ENCODE measurements at places on chromosomes 6 and 20.

DNA sequence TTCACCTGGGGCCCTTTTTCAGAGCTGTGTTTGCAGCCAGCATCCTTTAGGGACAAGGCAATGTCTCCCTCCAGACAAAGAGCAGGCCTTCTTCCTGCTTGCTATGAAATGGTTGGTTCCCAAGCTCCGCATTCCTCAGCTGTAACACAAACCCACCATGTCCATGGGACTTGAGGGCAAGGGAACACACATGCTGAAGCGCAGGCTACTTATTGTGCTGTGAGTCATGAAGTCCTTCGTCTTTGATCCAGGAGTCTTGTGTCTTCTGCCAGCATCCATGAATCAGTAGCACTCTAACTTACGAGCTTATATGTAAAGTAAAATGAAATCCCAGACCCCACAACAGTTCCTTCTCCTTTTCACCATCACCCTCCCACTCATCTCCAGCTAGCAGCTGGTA lies 59.0 kb downstream of the ANKRD60 start:
- DNase-seq, result no peak

DNA sequence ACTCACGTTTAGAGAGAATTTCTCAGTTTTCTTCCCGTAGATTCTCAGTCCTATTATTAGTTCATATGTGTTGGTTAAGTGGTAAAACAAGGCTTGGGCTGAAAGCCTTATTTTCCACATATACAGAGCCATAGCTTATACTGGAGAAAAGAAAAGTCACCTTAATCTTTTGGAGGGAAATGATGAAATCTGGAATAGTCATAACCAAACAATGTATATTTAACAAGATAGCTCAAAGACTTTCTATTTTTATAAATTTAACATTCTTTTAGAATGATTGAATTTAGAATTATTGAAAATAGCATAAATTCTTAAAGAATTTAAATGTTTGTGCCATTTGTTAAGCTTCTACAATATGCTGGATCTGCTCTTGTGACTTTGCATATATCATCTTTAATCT lies 85.8 kb downstream of the CDKAL1 start:
- DNase-seq, result no peak

GRCh38 chr6:105692613-105693215 lies 289.8 kb upstream of the PREP start:
- no peak for DNase-seq

DNA sequence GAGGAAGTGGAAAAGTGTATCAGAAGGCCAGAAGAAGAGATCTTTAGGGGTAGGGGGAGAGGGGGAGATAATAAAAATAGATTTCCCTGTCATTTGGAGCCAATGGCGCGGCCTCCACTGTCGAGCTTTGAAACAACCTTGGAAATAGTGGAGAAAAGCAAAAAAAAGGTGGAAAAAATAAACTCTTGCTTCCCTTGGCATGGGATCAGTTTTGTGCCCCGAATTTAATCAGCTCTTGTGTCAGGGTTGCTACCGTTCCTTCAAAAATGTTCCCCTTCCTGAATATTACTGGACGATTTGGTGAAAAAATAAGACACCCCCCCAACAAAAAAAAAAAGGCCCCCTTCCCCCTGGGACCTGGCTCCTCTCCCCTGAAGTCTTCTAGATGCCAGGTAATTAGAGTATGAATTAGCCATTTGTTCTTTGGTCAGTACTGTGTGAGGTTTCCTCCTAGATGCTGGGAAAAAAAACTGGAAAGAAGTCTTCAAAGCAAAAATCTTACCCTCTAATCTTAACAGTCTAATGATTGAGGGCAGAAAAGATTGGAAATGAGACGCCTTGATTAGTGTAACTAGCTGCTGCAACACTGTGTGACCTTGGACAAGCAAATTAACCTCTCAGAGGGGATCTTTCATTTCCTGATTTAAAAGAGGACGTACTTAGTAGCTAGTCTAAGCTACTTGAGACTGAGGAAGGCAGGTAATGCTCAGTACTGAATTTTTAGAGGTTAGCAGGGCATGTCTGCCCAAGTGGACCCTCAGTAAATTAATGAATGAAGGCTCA lies 872 bp upstream of the RBM39 start:
- no peak for DNase-seq

DNA sequence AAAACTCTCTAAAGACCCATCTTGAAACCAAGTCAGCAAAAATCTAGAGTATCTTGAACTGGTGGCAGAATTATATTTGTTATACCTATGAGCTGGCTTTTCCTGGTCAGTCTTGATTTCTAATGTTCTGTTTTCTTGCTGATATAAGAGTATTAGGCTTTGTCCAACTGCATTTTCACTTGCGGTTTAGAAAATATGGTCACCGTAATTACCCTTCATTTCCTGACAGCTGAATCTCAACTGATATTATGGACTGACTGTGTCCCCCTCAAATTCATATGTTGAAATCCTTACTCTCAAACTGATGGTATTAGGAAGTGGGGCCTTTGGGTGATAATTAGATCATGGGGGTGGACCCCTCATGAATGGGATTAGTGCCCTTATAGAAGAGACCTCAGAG lies 72.1 kb downstream of the TXLNB start:
- DNase-seq, result no peak

GRCh38 chr6:12311106-12311505 lies 20.9 kb downstream of the EDN1 start:
- no peak for DNase-seq

DNA sequence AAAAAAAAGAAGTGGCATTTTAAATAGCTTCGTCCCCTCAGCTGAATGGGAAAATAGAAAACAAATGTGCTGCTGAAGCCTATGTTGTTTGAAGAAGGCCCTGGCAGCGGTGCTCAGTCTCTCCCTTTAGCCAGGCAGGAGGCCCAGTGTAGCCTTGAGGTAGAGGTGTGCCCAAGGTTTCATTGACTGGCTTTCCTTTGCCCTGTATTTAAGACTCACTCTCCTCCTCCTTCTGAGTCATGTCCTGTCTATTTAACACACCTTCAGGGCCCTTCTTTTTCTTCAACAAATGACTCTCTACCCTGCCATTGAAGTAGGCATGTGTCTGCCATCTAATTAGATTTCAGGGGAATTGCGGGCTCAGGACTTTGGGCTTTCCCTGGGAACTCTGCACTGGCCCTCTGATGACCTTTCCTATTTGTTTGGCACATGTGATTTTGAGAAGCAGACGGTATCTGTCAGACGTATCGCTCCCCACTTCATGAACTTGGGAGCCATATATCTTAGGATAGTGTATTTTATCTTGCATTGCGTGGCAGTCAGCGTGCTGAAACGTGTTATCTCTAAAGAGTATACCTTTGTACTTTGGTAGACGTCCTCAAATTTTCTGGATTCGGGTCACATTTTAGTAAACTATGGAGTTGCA lies 4.3 kb downstream of the TJAP1 start:
- no peak for DNase-seq

DNA sequence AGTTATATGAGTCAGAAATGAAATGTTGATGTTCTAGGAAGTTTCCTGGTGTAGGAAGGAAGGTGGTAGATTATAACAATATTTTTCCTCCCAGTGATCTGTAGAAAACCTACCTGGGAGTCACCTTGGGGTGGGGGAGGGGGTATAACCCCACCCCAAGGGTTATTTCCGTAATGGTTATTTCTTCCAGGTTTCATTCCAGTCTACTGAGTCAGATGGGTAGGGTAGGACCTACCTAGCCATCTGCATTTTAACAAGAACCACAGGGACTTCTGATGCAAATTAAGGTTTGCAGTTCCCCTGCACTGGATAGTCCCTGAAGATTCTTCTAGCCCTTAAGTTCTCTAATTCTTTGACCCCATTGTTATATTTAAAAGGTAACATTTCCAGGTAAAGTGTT lies 88.9 kb downstream of the ARMC2 start:
- no peak for DNase-seq

- no peak for DNase-seq
Observed at GRCh38 chr6:82270881-82271635, 23.5 kb upstream of the IBTK start.

GRCh38 chr20:58111310-58112016 lies 117.0 kb downstream of the ANKRD60 start:
- DNase-seq, result no peak

GRCh38 chr6:44435500-44435899 lies 48.0 kb downstream of the CDC5L start:
- DNase-seq, result no peak

- no peak for DNase-seq
Observed at GRCh38 chr6:148364056-148364824, 21.6 kb downstream of the SASH1 start.

- DNase-seq, result no peak
Observed at GRCh38 chr20:61950641-61951071, 115.0 kb downstream of the TAF4 start.

GRCh38 chr6:112717856-112718255 lies 370.7 kb downstream of the RFPL4B start:
- DNase-seq, result no peak

DNA sequence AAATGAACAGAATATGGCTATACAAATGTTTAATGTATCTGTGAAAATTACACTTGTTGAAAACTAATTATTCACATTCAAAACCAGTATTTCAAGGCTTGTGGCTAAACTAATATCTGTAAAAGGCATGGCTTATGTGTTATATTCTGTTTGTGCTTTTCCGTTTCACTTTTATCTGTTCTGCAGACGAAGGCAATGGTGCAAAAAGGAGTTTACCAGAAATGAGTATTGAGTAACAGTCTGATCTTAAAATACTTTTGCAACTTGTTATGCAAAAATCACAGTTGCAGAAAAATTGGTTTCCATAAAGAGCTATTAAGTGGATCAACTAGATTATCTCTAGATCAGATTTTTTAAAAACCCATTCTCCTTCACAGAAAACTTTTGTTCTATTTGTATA lies 9.4 kb upstream of the STX11 start:
- DNase-seq, result no peak

DNA sequence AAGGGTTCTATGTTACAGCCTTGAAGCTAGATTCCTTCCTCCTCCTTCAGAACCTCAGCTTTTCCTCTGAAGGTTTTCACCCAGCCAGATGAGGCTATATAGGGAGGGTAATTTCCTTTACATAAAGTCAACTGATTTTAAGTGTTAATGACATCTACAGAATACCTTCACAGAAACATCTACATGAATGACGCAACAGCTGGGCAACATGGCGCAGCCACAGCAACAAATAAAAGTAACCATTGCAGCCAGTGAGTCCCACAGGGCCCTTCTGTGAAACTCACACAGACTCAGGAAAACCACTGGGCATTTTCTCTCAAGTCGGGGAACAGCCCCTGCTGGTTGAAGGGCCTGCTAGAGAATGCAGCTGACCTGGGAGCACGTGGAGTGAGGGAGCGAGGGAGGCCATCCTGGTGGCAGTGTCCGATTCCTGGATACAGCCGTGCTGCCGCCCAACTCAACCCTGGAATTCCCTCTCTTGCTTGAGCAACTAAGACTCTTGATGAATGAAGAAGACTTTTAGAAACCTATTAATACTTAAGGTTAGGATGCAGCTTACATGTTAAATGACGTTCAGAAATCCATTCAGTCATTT lies 176.4 kb downstream of the PACRG start:
- no peak for DNase-seq

DNA sequence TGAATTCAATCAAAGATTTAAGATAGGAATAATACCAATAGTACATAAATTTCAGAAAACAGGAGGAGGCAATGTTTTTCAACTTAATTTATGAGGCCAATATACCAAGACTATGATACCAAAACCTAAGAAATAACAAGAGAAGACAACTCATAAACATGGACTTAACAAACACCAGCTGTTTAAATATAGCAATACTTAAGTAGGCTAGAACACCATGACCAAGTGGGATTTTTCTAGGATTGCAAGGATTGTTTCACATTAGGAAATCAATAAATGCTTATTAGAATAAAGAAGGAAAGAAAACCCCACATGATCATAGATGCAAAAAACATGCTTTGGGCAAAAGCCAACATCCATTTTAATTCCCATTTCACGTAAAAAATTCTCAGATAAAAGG lies 355.1 kb downstream of the EPM2A start:
- DNase-seq, result no peak

DNA sequence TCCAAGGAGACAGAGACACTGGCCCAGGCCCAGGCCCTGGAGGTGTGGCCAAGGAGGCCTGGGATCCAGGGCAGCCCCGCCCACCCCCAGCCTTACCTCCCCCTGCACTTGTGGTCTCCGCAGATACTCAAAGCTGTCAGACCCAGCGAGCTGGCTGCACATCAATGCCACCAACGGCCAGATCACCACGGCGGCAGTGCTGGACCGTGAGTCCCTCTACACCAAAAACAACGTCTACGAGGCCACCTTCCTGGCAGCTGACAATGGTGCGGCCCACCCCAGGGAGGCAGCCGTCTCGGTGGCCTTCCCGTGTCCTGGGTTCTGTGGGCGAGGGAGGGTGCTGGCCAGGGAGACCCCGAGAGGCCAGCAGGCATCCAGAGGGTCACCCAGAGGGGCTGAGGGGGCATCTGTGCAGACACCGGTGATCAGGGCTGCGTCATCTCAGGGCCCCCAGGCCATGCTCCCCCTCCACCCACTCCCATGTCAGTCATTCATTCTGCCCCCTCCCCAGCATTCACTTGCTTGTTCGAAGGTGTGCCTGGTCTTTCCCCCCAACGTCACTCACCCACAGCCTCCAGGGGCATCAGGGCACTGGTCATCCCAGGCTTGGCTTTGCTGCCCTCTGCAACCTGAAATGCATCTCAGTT lies 141.3 kb downstream of the TAF4 start:
- DNase-seq, result no peak

DNA sequence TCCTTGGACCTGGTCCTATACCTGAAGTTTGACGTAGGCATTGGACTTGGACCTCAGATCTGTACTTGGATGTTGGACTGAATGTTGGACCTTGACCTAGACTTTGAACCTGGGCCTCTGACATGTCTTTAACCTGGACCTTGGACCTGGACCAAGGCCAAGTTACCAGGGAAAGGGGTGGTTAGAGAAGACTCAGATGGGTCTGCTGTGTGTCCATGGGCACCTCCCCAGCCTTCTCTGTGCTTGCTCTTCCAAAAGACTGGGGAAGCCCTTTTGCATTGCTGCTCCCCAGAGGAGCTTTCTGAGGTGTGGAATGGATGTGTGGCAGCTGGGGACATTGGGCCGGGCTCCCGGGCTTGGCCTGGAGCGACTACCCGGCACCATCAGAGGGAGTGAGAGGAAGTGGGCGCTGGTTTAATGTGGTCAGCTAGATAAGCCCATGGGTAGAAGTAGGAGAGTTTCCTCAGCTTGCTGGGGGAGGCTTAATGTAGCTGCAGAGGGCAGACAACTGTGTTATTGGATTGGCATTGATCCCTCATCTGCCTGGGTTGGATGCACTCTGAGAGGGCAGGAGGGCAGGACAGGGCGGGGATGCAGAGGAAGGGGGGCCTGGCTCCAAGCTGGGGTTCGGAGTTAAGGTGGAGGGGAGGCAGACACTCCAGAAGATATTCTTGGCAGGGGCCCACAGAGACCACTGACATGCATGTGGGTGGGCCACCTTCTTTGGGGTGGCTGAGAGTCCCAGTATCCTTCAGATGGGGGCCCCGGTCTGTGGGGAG lies 4.2 kb downstream of the SCRT2 start:
- no peak for DNase-seq

DNA sequence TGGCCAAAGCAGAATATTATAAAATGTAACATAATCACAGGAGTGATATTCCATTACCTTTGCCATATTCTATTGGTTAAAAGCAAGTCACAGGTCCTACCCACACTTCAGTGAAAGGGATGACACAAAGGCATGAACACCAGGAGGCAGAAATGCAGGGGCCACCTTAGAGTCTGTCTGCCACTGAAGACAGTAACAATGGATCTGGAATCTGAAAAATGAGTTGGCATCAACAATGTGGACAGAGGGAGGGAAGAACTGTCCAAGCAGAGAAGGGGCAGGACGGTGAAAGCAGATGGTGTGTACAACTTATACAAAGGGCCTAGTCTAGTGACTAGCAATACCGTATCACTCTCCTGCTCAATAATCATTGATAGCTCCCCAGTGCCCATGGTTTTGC lies 6.6 kb upstream of the LPIN3 start:
- DNase-seq, result no peak

GRCh38 chr6:82597201-82597600 lies 233.6 kb downstream of the TPBG start:
- DNase-seq, result no peak
